ENCODE measurements at places on chromosomes 5 and 9.

DNA sequence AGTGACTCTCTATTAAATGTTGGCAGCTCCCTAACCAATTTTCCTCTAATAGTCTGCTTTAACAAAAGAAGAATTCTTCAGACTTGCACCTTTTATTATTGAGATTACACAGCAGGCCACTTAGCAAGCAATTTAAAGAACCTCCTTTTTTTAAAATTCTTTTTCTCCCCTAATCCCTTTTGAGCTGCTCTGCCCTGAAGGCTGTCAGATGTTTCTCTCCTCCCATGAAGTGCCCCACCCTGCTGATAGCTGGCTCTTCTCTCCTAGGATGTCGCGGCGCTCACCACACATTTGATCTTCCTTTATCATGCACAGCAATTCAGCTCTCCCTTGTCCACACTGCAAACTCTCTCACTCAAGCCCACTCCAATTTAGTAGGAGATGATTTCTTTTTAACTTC is 1471.1 kb upstream of the ACO1 start:
- DNase-seq = no peak

- DNase-seq = peak; percentile 87
Observed at GRCh38 chr9:19999491-20000057, 210.7 kb upstream of the SLC24A2 start.

GRCh38 chr5:40736103-40736875 is 19.5 kb downstream of the TTC33 start:
- peak; percentile 82 for DNase-seq

DNA sequence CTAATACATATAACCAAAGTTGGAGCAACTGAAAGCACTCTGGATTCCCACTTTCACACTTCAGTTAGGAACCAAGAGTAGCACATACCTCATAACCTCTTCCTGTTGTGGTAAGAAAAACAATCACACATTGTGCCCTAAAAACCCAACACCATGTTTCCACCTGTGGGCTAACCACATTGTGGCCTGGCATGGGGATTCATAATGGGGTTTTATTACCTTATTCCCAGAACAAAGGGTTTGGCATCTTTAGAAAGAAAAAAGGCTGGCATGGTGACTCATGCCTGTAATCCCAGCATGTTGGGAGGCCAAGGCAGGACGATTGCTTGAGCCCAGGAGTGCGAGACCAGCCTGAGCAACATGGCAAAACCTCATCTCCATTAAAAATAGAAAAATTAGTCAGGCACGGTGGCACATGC is 60.6 kb downstream of the HSD17B3 start:
- DNase-seq = no peak

DNA sequence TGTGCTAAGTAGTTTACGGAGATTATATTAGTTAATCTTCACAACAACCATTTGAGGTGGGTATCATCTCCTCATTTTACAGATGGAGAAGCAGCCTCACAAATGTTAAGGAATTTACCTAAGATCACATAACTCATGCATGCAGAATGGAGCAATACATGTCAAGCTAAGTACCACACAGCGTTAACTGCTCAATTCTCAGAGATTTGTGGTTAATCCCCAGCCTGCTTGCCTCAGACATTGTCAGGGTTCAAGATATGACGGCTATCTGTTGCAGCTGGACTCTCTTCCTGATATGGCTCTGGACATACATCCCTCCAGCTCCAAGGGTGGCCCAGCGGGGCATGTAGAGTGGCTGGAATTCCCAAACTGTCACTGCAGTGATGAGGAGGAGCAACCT is 7.3 kb upstream of the ZNF346 start:
- no peak for DNase-seq

GRCh38 chr5:95620030-95620869 is at the start of gene GPR150:
Gene GPR150, plus strand, starts transcription at chr5:95620087. Its CDS starts 189 bp downstream, at chr5:95620276.
- DNase-seq = peak; percentile 46

- no peak for DNase-seq
Observed at GRCh38 chr9:105436783-105437182, 11.1 kb upstream of the FSD1L start.

GRCh38 chr9:35711501-35712428 is 20.2 kb downstream of the TLN1 start:
- DNase-seq = no peak

DNA sequence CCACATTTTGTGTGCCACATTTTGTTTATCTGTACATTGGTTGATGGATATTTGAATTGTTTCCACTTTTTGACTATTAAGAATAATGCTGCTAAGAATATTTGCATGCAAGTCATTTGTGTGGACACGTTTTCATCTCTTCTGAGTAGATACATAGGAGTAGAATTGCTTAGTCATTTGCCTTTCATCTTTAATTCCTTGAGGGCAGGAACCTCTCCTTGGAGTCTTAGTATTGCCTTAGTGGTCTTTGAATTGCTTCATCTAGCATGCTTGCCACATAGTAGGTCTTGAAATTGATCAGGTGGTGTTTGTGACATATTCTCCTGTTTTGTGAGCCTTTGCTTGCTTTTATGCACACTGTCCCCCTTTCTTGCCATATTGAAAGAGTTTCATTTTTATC is 128.5 kb downstream of the NR3C1 start:
- no peak for DNase-seq

- no peak for DNase-seq
Observed at GRCh38 chr9:131484560-131485185, 18.0 kb upstream of the POMT1 start.

DNA sequence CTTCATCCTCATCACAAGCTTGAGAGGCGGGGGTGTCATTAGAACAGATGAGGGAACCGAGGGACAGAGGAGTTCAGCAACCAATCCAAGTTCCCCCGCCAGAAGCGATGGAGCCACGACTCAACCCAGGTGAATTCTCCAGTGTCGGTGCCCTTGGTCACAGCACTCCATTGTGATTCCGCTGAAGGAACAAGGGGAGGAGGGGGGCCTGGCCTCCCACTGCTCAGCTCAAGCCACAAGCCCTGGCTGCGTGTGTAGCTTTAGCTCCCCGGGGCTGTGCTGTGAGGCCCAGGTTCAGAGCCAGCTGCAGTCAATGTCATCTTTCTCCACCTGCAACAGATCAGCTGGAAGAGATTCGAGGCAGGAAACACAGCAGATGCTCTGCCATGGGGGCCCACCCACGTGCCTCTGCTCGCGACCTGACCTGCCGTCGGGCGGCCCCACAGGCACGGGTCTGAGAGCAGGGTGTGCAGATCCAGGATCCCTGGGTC is 72.6 kb downstream of the GTF3C4 start:
- no peak for DNase-seq

All from choroid plexus epithelial cell (primary cell).